ENCODE measurements at places on chromosomes 2 and 18. TPM values are rescaled to one million over a fixed set of nuclear protein-coding genes. Genes with fewer than 3 reads are reported as not detected.

The SPP2 gene
- total RNA-seq = not detected

The ATL2 gene
- 197 TPM for total RNA-seq

The LYG1 gene
- total RNA-seq = not detected

The HOXD13 gene
- not detected for total RNA-seq

The ASPRV1 gene
- under 0.01 TPM for total RNA-seq
